Suppressor macrophage treated with lipopolysaccharide for 1 hour (primary cell): ENCODE measurements at places on chromosomes 2 and 18.

DNA sequence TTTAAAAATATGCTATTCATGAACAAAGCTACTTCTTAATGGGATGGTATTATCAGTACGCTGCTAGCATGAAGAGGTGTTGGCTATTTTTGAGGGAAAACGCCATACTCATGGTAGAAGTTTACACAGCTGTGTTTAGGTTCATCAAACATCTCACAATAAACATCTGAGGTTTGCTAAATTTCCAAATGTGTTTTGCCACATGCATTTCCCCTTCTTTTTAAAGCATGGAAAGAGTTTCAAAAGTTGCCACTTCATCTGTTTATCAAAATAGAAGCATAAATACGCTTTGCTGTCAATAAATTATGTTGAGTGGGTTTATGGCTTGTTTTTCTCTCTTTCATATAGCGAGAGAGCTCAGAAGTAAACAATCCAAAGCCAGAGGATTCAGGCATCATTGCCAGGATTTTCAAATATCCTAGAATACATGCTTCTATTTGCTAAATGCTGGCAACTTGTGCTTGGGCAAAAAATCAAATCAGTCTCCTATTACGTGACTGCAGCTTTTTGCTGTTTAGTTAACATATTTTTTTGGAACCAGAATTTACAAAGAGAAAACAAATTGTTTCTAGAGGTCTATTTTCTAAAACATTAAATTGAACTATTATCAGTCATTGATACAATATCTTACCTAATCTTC, 1919.9 kb upstream of the LRRTM1 start:
- DNase-seq, result no peak

DNA sequence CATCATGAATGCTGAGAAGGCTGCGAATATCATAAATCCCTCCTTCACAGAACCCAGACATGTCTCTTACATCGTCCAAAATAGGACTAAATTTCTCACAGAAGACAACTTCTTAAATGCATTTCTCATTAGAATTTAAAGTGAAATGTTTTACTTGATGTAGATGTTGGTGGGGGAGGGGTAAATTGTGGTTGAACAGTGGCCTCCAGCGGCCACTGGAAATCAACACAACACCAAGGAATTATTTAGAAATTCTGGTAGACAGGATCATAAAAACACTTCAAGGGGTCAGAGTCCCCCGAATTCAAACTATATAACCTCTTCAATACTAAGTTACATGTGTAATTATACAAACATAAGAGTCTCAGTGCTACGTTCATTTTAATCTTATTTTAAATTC, 135.9 kb downstream of the ABCA12 start:
- DNase-seq, result no peak

DNA sequence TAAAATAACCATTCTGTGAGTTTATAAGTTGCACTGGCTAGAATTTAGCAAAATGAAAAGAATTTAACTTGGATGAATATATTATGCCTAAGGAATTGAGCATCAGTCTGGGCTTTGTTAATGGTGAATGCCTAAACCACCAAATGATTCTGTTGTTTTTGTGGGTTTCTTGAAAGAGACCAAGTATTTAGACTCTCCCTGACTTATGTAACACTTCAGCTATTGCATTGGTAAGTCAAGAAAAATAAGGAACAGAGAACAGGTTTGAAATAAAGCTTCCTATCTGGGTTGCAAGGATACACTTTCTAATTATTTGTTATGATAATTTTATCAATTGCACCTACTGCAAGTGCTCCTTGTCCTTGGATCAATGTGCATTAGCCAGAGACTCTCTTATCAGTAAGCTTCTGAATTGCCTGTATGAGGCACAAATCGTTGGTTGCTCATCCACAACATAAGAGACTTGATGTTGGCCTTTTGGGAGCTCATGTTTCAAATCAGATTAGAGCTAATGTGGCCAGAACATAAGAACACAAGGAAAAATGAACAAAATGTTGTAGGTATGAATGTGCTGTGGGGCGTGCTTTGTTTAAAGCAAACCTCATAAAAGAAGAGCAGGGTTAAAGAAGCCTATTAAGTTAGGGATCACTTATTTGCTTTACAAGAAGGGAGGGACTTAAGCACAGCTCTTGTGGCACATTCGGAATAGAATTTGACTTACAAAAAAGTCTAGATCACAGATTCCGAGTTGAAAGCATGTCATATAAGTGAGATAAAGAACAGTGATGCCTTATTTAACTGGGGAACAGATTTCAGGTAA, 37.2 kb downstream of the PRKCE start:
- DNase-seq, result no peak

DNA sequence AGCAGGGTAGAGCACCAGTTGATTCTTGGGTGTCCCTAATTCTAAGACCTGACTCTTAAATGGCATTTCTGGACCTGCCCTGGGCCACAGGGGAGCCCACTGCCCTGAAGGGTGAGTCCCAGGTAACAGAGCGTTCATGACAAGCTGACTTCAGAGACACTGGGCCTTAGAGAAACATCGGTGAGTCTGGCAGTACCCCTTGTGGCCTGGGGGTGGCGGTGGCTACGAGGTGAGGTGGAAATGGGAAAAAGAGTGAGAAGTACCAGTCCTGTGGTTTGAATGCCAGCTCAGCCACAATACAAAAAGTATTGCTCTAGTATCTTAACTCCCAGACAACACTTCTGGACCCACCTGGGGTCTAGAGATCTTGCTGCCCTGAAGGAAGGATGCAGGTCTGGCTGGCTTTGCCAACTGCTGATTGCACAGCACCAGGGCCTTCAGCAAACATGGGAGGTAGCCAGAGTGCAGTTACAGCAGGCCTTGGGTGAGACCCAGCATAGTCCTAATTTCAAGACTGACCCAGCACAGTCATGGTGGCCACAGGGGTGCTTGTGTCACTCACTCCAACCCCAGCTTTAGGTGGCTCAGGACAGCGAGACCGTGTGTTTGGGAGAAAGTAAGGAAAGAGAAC, 44.5 kb downstream of the USP34 start:
- DNase-seq, result peak; percentile 75

DNA sequence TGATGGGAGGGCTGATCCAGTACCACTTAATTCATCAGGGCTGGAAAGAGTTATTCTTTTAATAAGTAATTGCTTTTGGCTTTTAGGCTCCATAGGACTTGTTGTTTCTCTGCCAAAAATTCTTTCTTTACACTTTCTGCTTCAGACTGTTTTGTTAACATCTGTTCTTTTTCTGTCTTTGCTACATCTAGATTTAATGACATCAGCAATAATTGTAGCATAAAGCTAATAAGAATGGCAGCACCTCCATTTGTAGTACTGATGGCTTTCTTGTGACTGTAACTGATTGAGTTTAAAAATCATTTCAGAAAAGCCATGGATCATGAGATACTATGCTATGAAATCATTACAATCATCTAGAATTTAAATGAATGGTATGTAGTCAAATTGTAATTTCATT, 46.4 kb upstream of the ACKR3 start:
- no peak for DNase-seq

- DNase-seq, result peak; percentile 25
Observed at GRCh38 chr2:181363164-181363563, 94.0 kb upstream of the ITGA4 start.

GRCh38 chr2:74865770-74866674, 32.1 kb downstream of the HK2 start:
- DNase-seq, result no peak

DNA sequence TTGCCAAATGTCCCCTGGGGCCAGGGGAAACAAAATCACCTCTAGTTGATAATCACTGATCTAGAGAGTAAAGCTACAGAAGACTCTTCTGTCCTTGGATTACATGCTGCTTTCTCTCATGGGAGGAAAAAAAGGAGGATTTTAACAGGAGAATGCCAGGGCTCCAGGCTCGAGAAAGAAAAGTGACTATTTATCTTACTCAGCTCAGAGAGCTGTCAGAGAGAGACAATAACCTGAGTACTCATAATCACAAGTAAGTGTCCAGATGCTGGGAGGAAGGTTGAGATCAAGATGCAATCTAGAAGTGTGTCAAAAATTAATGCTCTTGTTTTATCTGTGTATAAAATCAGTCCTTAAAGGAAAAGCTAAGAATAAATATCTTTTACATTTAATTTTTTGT, 133.3 kb downstream of the PTRHD1 start:
- DNase-seq, result no peak

- no peak for DNase-seq
Observed at GRCh38 chr2:190941571-190941970, 61.0 kb downstream of the GLS start.

GRCh38 chr18:9726175-9726574, 18.1 kb downstream of the RAB31 start:
- DNase-seq, result no peak

GRCh38 chr2:18814387-18814786, 225.0 kb upstream of the NT5C1B start:
- no peak for DNase-seq
